ENCODE measurements at places on chromosomes 7 and 10.

GRCh38 chr10:21135023-21135931, 238.2 kb upstream of the NEBL start:
- DNase-seq, result no peak

DNA sequence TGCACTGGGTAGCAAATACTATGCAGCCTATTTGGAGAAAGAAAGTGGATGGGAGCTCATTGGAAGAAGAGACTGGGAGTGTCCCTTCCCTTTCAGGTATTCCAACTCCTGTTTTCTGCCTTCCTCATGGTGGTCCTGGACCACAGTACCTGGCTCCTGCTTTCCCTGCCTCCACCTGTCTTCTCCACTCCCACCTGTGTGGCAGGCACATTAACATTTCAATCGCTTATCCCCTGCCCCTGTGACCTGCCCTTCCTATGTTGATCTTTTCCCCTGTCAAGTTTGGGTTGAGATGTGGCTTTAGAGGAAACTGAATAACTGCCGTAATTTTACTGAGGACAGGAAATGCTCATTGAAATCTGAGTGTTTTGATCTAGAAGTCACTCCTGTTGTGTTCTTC, 415.8 kb upstream of the PODXL start:
- DNase-seq, result no peak

GRCh38 chr10:56319386-56319785, 41.7 kb downstream of the ZWINT start:
- no peak for DNase-seq

- no peak for DNase-seq
Observed at GRCh38 chr10:24519950-24520349, 203.7 kb downstream of the ARHGAP21 start.

- peak; percentile 13 for DNase-seq
Observed at GRCh38 chr7:48035967-48036478, 680 bp downstream of the C7orf57 start.

DNA sequence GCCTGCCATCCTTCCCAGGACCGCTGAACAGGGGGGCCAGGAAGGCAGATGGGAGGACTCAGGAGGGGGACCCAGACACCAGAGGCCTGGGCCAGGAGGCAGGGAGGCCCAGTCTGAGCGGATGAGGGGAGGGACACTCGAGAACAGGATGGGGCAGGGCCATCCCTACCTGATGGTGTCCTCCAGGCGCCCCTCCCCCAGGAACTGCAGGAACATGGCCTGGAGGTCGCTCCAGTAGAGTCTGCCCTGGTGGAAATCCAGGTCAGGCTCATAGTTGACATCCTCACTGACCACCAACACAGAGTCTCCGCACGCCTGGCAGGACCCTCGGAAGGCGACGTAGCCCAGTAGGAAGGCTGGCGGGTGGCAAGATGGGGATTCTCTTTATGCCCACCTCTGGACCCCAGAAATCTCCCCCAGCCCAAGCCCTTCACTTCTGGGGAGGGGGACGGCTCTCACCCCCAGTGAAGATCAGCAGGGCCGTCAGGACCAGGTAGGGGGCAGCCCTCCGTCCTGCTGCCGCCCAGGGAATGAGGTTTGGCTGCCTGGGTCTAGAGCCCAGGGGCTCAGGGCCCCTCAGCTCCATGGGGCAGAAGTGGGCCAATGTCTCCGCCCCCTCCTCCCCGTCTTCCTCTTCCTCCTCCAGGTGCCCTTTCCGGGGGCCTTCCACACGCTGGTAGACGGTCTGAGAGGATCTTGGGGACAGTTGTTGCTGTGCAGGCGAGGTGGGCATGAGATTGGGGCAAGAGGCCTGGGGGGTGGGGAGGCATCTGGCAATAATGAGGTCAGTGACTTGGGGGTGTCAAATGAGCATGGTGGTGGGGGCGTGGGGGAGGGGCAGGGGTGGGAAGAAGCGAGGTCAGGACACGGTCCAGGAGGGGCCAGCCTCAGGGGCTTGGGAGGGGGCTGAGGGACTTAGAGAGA, 573 bp downstream of the TFR2 start:
- DNase-seq, result no peak

DNA sequence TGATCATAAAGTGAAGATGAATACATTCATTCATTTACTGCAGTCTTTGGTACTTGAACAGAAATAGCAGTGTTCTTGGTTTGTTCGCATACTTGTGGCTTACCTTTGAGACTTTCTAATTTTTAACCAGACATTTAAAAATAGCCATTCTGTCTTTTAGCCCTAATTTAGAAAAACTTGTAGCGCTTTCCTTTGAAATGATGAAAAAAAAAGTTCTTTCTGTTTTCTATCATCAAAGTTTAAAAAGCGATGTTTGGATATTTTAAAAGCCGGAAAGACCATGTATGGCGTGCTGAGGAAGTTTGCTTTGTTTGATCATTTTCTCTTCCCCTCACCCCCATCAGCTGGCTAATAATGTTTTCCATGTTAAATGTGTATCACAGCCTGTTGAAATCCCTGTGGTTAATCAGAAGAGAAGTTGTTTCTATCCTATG, 116.3 kb downstream of the CUX1 start:
- DNase-seq, result peak; percentile 58

DNA sequence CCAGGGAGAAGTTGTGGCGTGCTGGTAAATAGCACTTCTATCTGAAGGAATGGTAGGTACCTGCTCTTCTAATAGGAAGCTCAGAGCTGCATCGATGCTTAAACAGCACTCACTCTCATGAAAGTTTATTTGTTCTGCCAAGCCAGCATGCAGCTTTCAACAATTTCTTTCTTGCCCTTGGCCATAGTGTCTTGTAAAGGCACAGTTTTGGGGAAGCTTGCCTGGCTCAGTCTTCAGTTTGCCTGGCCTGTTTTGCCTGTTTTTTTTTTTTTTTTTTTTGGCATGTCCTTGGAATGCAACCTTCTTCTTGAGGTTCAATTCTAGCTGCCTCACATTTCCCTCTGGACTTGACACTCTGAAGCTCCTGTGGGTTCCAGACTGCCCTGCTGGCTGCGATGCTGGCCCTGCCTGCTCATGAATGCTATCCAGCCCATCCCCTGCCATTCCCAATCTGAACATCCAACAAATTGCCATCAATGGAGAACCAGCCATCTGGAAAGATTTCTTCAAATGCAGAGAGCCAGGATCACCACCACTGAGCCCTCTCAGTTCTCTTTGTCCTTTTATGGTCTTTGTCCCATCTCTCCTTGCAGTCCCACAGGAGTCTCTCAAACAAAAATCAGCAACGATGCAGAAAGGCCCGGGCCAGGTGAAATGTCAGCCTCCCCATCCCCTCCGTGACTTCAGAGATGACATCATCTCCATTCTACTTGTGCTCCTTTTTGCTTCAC, 133.9 kb downstream of the ANLN start:
- DNase-seq, result no peak

DNA sequence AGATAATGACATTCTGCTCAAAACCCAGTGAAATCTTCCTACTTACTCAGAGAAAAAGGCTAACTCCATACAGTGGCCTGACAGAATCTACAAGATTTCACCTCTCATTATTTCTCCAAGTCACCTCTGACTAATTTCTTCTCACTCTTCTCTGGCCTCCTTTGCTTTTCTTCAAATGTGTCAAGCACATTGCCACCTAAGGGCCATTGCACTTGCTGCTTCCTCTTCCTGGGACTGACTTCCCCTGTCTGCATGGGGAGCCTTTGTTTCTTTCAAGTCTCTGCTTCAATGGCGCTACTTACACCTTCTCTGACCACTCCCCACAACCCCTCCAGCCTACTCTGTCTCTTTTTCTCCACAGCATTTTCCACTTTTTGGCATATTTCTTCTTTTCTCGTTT, 36.0 kb downstream of the PRTFDC1 start:
- peak; percentile 30 for DNase-seq

DNA sequence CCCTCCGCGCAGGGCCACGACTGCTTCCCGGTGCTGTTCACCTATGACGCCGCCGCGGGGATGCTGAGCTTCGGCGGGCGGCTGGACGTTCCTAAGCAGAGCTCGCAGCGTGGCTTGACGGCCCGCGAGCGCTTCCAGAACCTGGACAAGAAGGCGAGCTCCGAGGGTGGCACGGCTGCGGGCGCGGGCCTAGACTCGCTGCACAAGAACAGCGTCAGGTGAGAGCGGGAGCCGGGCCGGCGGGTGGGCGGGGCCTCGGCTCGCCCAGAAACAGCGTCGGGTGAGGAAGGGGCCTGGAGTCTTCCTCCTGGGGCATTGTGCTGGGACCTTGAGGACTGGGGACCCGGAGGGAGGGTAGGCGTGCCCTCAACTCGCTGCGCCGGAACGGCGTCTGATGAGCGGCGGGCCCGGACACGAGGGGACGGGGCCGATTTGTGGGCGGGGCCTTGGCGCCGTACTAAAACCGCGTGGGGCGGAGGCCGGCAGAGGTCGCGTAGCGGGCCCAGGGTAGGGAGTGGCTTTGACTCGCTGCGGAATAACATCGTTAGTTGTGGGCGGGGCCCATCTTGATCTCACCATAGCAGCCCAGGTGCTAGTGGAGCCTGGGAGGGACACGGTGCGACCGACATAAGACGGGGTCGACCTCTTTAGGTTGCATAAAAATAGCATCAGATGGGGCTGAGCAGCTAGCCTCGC, 15.6 kb downstream of the PDAP1 start:
- DNase-seq, result peak; percentile 61
